ENCODE measurements at places on chromosomes 1 and 21. TPM values are rescaled to one million over a fixed set of nuclear protein-coding genes. Genes with fewer than 3 reads are reported as not detected.

Gene KIF2C
- 26.6 TPM for total RNA-seq

Gene EPHX1
- total RNA-seq: 41.5 TPM

Gene MCOLN2
- total RNA-seq: 0.16 TPM

Gene MAEL
- total RNA-seq: 0.13 TPM

DNA sequence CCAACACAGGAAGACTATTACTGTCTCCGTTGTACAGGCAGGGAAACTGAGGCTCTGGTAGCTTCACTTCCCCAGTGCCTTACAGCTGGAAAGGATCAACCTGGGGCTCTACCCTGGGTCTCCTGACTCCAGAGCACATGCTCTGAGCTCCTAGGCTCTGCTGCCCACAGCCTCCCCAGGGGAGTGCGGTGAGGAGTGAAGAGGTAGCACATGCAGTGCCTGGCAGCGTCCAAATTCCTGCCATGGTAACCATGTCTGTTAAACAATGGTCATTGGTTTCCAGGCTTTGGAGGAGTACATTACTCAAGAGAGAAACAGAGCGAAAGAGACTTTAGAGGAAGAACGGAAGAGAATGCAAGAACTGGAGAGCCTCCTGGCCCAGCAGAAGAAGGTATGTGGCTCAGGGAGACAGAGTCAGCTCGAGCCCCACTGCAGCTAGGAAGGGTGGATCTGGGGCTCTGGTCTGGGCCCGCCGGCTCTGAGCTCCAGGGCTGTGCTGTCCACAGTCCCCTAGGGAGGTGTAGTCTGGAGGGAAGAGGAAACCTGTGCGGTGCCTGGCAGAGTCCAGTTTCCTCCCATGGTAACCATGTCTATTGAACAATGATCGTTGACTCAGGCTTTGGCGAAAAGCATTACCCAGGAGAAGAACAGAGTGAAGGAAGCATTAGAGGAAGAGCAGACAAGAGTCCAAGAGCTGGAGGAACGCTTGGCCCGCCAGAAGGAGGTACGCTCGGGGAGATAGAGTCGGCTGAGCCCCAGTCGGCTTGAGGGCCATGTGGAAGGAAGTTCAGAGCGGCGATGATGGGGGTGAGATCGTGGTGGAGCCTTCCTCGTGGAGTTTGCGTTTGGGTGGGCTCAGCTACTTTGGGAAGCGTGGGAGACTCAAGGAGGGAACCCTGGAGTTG is 64.6 kb upstream of the EFHD2 start:
- H3K27ac ChIP-seq: no peak overlapping the region
- DNase-seq: no peak
- H3K36me3 ChIP-seq: no peaks in the 10 kb centered on the region
- no peak overlapping the region for H3K4me3 ChIP-seq
- peaks cover 11% of the 10 kb centered on the region for H3K27me3 ChIP-seq

GRCh38 chr1:15915991-15916390 is 59.9 kb downstream of the ZBTB17 start:
- no peaks in the 10 kb centered on the region for H3K27me3 ChIP-seq
- H3K36me3 ChIP-seq: peaks cover 26% of the 10 kb centered on the region
- no peak overlapping the region for H3K4me3 ChIP-seq

- no peak overlapping the region for H3K27ac ChIP-seq
- peaks cover 40% of the 10 kb centered on the region for H3K27me3 ChIP-seq
- H3K4me1 ChIP-seq: no peaks in the 10 kb centered on the region
- no peak overlapping the region for H3K4me3 ChIP-seq
- H3K36me3 ChIP-seq: no peaks in the 10 kb centered on the region
- DNase-seq: no peak
Measured at GRCh38 chr1:3759796-3760195, 7.5 kb downstream of the CCDC27 start.

DNA sequence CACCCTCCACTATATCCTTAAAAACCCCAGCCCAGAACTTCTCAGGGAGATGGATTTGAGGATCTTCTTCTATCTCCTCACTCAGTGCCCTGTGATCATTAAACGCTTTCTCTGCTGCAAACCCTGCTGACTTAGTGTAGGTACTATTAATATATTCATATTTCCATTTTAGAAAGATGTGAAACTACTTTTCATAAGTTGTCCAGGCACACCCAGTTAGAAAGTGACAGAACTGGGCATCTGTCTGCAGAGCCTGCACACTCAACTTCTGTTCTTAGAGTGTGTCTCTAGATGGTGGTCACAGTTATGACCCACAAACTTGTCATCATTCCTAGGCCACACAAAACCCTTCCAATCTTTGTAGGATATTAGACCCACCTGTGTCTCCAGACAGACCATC is 55.0 kb downstream of the FCRL5 start:
- H3K27me3 ChIP-seq: peaks cover 14% of the 10 kb centered on the region
- H3K27ac ChIP-seq: no peak overlapping the region
- H3K4me3 ChIP-seq: no peak overlapping the region
- no peak for DNase-seq

- no peak overlapping the region for H3K27ac ChIP-seq
- H3K4me3 ChIP-seq: no peak overlapping the region
- H3K36me3 ChIP-seq: no peaks in the 10 kb centered on the region
- peaks cover 39% of the 10 kb centered on the region for H3K4me1 ChIP-seq
Measured at GRCh38 chr1:225442123-225442505, 14.3 kb upstream of the LBR start.

DNA sequence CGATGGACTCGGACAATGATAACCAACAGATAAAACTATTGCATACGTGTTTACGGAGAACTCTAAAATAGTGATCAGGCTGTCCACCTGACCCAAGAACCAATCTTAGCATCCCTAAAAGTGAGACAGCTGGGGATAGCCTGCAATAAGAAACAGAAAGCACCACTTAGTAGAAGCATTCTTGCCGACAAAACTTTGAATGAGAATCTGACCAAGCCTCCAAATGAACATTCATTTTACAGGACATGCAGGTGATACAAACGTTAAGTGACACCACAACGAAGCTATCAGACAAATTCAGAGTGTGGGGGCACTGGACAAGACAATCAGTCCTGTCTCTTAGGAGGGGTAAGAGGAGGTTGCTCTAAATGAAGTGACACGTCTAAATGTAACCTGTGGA is 1.2 kb downstream of the PSMG1 start:
- no peak for DNase-seq
- peaks cover 16% of the 10 kb centered on the region for H3K36me3 ChIP-seq
- peaks cover 3% of the 10 kb centered on the region for H3K27me3 ChIP-seq
- peak overlapping the region; percentile 98 for H3K27ac ChIP-seq
- peak overlapping the region; percentile 95 for H3K4me3 ChIP-seq

- no peaks in the 10 kb centered on the region for H3K27me3 ChIP-seq
- H3K4me3 ChIP-seq: no peak overlapping the region
- peaks cover 7% of the 10 kb centered on the region for H3K4me1 ChIP-seq
- H3K27ac ChIP-seq: no peak overlapping the region
- no peak for DNase-seq
- peaks cover 14% of the 10 kb centered on the region for H3K36me3 ChIP-seq
Measured at GRCh38 chr1:115062542-115063004, 26.7 kb downstream of the TSPAN2 start.

GRCh38 chr1:28031173-28031572 is 57.2 kb downstream of the EYA3 start:
- H3K36me3 ChIP-seq: peaks cover 1% of the 10 kb centered on the region
- H3K27me3 ChIP-seq: no peaks in the 10 kb centered on the region
